NCI-H524 treated with DMSO at 0.1 percent for 48 hours (cell line): ENCODE measurements at places on chromosomes 16 and 17.
A peak's percentile ranks its signal among the peaks of the same experiment; 100 is the strongest.

DNA sequence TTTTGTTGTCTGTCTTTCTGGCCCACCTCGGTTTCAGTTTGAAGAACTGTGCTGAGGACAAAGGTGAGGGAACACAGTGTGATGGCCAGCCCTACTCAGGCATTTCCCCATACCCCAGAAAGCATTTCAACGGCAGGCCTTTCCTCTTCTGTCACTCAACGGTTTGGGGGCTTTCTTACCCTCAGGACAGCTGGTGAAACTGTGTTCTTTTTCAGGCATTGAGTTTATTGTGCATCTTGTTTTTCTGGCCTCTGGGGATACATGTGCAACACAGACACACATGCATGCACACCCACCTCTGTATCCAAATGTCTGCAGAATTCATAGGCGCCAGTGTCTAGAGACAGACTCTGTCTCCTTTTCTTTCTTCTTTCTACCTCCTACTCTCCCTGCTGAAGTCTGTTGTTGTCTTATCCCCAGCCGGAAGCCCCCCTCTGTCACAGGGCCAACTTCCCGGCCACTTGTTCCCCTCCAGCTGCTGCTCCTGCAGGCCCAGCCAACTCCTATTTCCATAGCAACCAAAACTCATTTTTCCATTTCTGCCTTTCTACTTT lies 17.0 kb downstream of the CHD9 start:
- DNase-seq = peak; percentile 62

DNA sequence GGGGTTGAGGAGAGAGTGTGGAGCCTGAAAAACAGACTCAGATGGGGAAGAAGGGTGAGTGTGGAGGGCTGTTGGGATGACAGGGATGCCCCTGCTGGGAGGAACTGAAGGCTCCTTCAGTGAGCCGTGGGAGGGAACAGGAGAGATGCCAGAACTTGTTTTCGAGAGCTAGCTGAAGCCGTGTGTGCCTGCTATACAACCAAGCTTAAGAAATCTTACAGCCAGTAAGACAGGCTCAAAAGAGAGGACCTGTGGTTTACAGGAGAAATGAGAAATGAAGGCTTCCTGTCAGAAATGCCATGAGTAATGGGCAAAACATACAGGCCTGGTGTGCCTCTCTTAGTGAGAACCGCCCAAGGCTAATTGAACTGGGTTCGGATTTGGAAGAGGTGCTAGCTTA lies 99.6 kb downstream of the SPACA3 start:
- DNase-seq = no peak

DNA sequence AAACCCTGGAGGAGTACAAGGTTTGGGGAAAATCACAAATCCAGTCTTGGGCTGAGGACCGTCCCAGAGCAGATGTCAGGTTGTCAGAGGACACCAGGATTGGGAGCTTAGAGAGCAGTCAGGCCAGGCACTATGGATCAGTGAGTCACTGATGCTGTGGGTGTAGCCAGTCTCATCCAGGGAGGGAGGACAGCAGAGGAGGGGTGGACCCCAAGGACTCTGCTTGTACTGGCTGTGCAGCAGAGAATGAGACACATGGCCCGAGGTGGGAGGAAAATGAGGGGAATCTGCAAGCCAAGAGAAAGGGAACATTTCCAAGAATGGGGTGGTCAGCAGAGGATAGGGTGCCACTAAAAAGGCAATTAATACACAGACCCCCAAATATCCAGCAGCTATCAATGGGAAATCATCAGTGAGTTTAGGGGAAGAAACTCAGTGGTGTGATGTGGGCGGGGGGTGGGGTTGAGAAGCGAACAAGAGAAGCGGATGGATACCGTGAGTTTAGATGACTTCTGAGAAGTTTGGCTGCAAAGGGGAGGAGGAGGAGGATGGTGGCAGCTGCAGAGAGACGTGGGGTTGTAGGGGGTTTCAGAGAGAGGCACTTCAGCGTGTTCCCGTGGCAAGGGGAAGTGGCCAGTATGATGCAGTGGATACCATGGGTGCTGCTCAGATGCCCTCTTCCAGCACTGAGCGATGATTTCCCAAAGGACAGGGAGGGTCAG lies 43.9 kb downstream of the ARHGAP27 start:
- no peak for DNase-seq

DNA sequence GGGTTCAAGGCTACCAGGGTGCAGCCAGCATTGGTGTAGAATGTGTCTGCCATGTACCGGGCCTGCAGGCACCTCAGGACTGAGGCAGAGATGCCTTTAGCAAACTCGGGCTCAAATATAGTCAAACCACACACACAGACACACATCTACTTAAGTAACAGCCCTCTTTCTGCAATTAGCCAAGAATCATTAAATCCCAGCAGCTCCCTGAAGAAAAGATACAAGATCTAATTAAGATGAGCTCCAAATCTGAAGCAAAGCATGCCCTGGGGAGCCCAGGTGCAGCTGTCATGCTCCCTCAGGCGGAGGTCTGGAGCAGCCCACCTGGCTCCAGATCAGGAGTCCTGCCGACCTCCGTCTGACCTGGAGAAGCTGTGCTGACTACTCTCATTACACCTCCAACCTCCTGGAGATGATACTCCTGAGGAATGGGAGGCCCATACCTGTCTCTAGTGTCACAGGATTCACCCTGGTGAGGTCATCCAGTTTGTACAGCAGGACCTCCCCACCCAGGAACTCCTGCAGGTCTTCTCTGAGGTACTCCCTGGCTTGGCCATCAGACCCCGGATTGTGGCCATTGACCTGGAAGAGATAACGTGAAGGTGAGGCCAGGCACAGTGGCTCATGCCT lies 6.9 kb downstream of the MYO19 start:
- no peak for DNase-seq

- no peak for DNase-seq
These were observed 211.5 kb upstream of the ASIC2 start for GRCh38 chr17:33504571-33504970.

DNA sequence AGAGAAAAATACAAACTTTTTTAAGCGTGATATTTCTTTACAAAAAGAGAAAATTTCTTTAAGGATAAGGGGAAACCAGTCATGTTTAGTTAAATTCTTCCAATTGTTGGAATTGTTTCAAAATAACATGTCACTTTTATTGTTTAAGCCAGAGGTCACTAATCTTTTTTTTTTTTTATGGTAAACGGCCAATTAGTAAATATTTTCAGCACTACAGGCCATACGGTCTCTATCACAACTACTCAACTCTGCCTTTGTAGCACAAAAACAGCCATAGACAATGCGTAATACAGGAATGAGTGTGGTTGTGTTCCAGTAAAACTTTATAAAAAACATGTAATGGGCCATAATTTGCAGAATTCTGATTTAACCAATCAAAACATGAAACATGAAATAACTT lies 401.4 kb downstream of the GRIN2A start:
- DNase-seq = no peak

DNA sequence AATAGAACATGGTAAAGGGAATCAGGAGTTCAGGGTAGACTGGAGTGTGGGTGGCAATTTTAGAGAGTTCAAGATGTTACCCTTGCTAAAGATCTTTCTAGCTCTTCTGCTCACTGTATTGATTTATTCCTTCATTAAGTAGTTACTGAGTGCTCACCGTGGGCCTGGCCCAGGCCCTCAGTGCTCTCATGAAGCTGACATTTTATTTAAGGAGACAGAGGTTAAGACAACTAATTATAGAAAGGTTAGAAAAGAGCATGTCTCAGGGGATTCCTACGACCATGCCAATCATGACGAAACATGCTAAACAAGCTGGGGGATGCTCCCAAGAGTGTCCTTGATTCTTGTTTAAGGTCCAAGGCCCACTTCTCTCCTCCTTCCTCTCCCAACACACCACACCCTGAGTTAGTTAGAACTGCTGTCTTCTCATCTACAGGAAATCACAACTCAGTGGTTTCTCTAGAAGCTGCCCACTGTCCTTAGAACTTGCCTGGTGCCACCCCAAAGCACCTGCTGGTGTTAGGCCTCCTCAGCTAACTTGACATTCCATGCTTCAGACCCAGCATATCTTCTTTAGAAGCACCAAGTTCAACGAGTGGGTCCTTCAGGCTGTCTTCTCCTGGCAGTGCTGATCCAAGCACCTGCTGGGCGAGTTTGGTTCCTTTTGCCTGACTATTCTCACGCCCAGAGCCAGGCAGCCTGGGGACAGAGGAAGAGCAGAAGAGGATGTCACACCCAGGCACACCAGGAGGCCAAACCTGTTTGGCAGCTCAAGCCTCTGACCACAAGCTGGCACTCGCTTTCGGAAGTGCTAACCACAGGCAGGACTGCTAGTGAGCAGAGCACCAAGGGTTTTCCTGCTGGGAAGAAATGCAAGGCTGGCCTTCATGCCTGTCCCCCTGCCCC lies 79.0 kb downstream of the GAS7 start:
- no peak for DNase-seq
